ENCODE measurements at places on chromosomes 12 and 14. TPM values are rescaled to one million over a fixed set of nuclear protein-coding genes. Genes with fewer than 3 reads are reported as not detected.

RTL1 gene
- total RNA-seq = not detected

CFAP54 gene
- 0.86 TPM for total RNA-seq

RBP5 gene
- total RNA-seq = not detected

PRIMA1 gene
- not detected for total RNA-seq

TMCC3 gene
- total RNA-seq = 1.6 TPM

TRIM9 gene
- total RNA-seq = 0.64 TPM

NFATC4 gene
- 56.4 TPM for total RNA-seq

TAS2R19 gene
- 7.8 TPM for total RNA-seq

SLC7A8 gene
- total RNA-seq = 0.97 TPM

CLEC2A gene
- not detected for total RNA-seq

GPR68 gene
- total RNA-seq = 0.86 TPM

TAC3 gene
- total RNA-seq = 0.43 TPM

NKX2-1 gene
- total RNA-seq = not detected

ATP2A2 gene
- total RNA-seq = 221 TPM

- no peak for DNase-seq
These were observed 99.4 kb upstream of the DIO3 start for GRCh38 chr14:101461891-101462290.

- no peak for DNase-seq
These were observed 15.9 kb upstream of the DHRS2 start for GRCh38 chr14:23620177-23620702.

DNA sequence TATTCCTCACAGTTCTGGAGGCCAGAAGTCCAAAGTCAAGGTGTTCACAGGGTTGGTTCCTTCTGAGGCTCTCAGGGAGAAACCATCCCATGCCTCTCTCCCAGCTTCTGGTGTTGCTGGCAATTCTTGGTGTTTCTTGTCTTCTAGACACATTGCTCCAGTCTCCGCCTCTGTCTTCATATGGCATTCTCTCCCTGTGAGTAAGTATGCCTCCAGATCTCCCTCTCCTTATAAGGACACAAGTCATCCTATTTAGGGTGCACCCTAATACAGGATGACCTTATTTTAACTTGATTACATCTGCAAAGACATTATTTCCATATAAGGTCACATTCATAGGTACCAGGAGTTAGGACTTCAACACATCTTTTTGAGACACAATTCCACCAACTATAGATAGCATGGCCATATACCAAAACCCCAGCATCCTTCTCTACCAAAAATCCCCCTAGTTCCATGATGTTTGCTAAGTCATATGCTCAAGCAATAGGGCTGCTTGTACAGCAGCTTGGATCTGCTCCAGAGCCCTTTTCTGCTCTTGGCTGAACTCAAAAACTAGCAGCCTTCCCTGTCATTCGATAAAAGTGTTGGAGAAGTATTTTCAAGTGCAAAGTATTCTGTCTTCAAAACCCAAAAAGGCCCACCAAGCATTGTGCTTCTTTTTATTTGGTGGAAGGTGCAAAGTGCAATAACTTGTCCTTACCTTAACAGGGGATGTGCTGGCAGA lies 79.2 kb upstream of the CMKLR1 start:
- no peak for DNase-seq

- peak; percentile 23 for DNase-seq
These were observed 61.5 kb downstream of the PDE3A start for GRCh38 chr12:20429852-20430251.

DNA sequence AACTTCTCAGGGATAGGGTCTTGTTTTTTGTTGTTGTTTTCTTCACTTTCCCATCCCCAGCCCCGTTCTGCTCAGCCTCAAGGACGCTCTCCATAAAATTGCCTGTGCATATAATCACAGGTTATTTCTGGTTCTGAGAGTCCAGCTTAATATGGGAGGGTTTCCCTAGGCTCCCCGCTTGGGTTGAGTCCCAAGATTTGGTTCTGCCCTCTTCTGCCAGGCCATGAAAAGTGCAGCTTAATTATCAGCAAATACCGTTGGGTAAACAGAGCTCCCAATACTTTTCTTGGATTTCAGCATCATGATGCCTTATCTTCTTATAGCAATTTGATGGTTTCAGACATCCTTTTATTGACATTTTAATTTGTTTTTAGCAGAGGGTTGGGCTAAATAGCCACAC lies 75.6 kb downstream of the GRIN2B start:
- no peak for DNase-seq

DNA sequence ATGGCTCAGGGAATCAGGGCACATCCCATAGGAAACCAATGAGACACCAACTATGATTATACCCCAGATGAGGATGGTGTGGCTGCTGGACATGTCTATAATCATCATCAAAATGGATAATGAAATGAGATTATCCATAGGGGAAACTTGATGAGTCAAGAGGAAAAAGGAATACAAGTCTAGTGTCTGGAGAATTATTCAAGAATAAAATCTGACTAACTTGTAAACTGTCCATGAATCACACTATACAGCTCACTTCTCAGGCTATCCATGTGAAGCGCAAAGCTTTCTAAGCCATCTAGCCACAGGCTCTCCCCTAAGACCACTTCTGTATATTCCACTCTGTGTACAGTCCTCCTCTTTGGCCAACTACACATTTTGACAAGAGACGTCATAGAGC lies 52.5 kb downstream of the DUSP16 start:
- DNase-seq = peak; percentile 17

GRCh38 chr12:11732715-11733114 lies 83.2 kb downstream of the ETV6 start:
- no peak for DNase-seq

GRCh38 chr12:73445658-73446324 lies 1091.8 kb upstream of the ATXN7L3B start:
- DNase-seq = no peak

GRCh38 chr14:67851785-67852410 lies 32.3 kb downstream of the RAD51B start:
- no peak for DNase-seq

GRCh38 chr14:72781561-72782508 lies 112.1 kb downstream of the DPF3 start:
- DNase-seq = peak; percentile 49

GRCh38 chr12:116896411-116896924 lies 14.3 kb upstream of the FBXW8 start:
- no peak for DNase-seq

- DNase-seq = no peak
These were observed 915.3 kb downstream of the FSCB start for GRCh38 chr14:43591776-43592175.

- no peak for DNase-seq
These were observed 398.1 kb downstream of the ZFP36L1 start for GRCh38 chr14:68394764-68395143.

- no peak for DNase-seq
These were observed 52.6 kb downstream of the CATSPERB start for GRCh38 chr14:91679273-91679672.

- peak; percentile 83 for DNase-seq
These were observed 13.5 kb upstream of the FLRT2 start for GRCh38 chr14:85516239-85517113.

DNA sequence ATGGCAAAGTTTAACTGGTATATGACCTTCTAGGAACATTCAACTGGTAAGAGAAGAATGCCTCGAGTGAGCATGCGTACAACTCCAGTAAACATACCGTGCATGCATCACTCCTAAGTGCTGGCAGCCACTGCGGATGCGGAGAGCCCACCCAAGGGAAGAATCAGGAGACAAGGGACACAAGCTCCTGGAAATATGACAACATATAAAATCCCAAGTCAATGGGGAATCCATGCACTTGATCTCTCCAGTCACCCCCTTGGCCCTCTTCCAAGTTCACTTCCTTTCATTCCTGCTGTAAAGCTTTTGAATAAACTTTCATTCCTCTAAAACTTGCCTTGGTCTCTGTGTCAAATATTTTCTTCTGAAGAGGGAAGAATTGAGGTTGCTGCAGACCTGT lies 168.7 kb upstream of the TMCC3 start:
- peak; percentile 19 for DNase-seq

- DNase-seq = no peak
These were observed 2.9 kb upstream of the PCNX1 start for GRCh38 chr14:70904373-70904772.

Measured in fibroblast of villous mesenchyme (primary cell).